SJCRH30 (cell line): ENCODE measurements at places on chromosomes 16 and 17. TPM values are rescaled to one million over a fixed set of nuclear protein-coding genes. Genes with fewer than 3 reads are reported as not detected.

Gene OTOA
- total RNA-seq, result 0.08 TPM in 1 of 2 replicates, not detected in the other

Gene ASPHD1
- total RNA-seq, result 0.06 and 0.35 TPM in 2 replicates

Gene GINS3
- 41.8 and 46.4 TPM in 2 replicates for total RNA-seq

Gene PLA2G15
- 7.4 and 9.0 TPM in 2 replicates for total RNA-seq

Gene TMC8
- 0.28 and 0.30 TPM in 2 replicates for total RNA-seq

Gene C17orf78
- not detected in 2 replicates for total RNA-seq

Gene PRSS36
- 0.43 and 0.51 TPM in 2 replicates for total RNA-seq

Gene SSTR5
- total RNA-seq, result 3.7 and 4.5 TPM in 2 replicates

Gene OR4D1
- total RNA-seq, result not detected in 2 replicates

Gene SCARF1
- 0.06 and 0.13 TPM in 2 replicates for total RNA-seq
